ENCODE measurements at places on chromosomes 4 and X. TPM values are rescaled to one million over a fixed set of nuclear protein-coding genes. Genes with fewer than 3 reads are reported as not detected.

Gene PLP1
- total RNA-seq, result not detected

Gene CYBB
- 0.03 TPM for total RNA-seq

Gene TSC22D3
- total RNA-seq, result 20.5 TPM

Gene BGN
- not detected for total RNA-seq

Gene GRID2
- not detected for total RNA-seq

Gene STOX2
- 4.1 TPM for total RNA-seq

Gene HPGDS
- total RNA-seq, result not detected

Gene SNX12
- total RNA-seq, result 77.9 TPM

Gene WWC2
- total RNA-seq, result 17.0 TPM

Gene BMPR1B
- 7.9 TPM for total RNA-seq

Gene NUDT10
- total RNA-seq, result 0.45 TPM

Gene CD38
- total RNA-seq, result 8.4 TPM

Gene NRK
- total RNA-seq, result not detected

Gene AVPR2
- total RNA-seq, result 0.09 TPM

Gene FGG
- 4.1 TPM for total RNA-seq

Gene CFAP47
- 0.02 TPM for total RNA-seq

Gene CACNA1F
- total RNA-seq, result not detected

Gene CT45A3
- 0.10 TPM for total RNA-seq

Gene ASB11
- not detected for total RNA-seq

Gene AMOT
- total RNA-seq, result 0.01 TPM

Gene CT45A1
- total RNA-seq, result not detected

Gene PAGE2B
- not detected for total RNA-seq

Gene GAGE13
- total RNA-seq, result not detected

Gene TMEM31
- total RNA-seq, result not detected

Gene TREX2
- 2.0 TPM for total RNA-seq

Gene TMEM156
- total RNA-seq, result 19.5 TPM

Gene UBE2K
- 89.8 TPM for total RNA-seq

Gene USP17L12
- not detected for total RNA-seq

Gene HHIP
- 0.84 TPM for total RNA-seq

Gene TEX11
- total RNA-seq, result not detected

Gene VGLL1
- total RNA-seq, result not detected

Gene CT55
- not detected for total RNA-seq

Gene FAM47A
- not detected for total RNA-seq

Gene NALF2
- 6.7 TPM for total RNA-seq

Gene BEX1
- not detected for total RNA-seq

Gene MTMR8
- total RNA-seq, result 0.45 TPM

Gene PIR
- total RNA-seq, result 54.4 TPM

Gene MGAT4D
- not detected for total RNA-seq

Gene TXK
- total RNA-seq, result 0.28 TPM

Gene CXorf58
- 0.07 TPM for total RNA-seq

Gene PNMA3
- 0.15 TPM for total RNA-seq

Data from A549 treated with DMSO at 1 μM for 4 hours (cell line).